ENCODE measurements at places on chromosomes 6 and 20.

- DNase-seq, result no peak
Measured at GRCh38 chr6:62465206-62465605, 179.2 kb upstream of the KHDRBS2 start.

GRCh38 chr6:44034391-44034861 lies 92.8 kb downstream of the MRPL14 start:
- DNase-seq, result no peak

- no peak for DNase-seq
Measured at GRCh38 chr6:35594503-35595186, 81.9 kb upstream of the TULP1 start.

GRCh38 chr6:132063738-132064137 lies 112.6 kb upstream of the CCN2 start:
- no peak for DNase-seq

GRCh38 chr20:34045294-34045693 lies 51.6 kb downstream of the RALY start:
- no peak for DNase-seq

- no peak for DNase-seq
Measured at GRCh38 chr6:137305691-137306090, 86.5 kb upstream of the IFNGR1 start.

GRCh38 chr20:60795651-60796050 lies 456.4 kb upstream of the CDH4 start:
- no peak for DNase-seq

DNA sequence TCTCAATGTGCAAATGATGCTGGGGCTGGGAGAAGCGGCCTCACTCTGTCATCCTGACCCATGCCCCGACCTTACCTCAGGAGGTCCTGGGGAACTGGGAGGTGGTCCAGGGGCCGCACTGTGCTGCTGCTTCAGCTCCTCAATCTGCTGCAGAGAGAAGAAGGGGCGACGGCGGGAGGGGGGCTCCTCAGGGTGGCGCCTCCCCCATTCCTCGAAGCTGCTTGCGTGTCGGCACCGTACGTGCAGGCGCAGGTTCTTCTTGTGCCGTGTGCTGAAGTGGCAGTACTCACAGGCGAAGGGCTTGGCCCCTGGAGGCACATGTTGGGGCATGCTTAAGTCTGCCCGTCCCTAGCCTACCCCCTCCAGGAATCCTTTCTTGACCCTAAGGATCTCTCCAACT lies 12.9 kb downstream of the ZNF335 start:
- DNase-seq, result no peak

GRCh38 chr6:169990095-169991030 lies 238.9 kb downstream of the ERMARD start:
- no peak for DNase-seq

GRCh38 chr6:49430187-49430586 lies 32.9 kb downstream of the MMUT start:
- no peak for DNase-seq

DNA sequence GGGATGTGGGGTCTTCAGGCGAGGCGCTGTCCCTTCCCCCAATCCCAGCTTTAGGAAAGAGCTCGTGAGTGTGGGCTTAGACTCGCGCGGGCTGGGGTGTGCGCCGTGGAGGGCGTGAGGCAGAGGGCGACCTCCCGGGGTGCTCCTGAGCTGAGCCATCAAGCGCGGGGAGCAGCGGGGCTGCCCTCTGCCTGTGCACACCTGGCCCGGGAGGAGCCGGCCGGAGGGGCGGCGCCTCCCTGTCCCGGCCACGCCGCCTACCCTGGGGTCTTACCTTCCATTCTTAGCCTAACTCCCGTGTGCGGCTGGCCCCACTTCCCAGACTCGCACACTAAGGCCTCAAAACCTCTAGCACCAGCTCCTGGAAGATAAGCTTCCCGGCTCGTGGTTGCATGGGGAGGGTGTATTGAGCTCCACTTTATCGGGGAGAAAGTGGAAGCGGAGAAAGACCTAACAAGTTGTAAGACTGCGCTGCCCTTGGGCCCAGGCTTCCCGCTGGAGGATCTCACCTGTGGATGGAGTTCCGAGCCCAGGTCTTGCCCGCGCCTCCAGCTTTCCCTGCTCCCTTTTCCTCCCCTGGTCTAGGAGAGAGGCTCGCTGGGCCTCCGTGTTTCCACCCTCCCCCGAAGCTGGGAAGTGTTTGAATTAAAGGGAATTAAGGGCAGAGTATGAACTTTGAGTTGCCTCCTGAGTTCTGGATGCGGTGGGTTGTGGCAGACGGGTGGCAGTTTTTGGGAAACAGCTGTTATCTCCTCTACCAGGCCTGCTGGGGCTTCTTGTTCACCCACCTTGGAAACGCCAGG lies 1.2 kb downstream of the DNMT3B start:
- no peak for DNase-seq

DNA sequence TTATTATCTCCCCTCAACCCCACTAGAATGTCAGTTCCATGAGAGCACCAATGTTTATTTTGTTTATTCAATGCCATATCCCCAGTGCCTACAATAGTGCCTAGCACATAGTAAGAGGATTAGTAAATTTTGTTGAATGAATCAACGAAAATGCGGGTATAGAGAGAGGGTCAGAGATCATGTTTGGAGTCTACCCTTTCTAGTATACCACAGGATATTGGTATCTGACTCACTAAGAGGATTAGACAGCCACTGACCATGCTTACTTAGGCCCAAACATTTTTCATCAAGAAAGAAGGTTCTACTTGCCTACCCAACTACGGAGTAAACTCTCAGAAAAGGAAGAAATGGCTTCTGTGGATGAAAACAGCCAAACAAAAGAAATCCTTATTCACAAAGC lies 356.8 kb downstream of the BTBD9 start:
- DNase-seq, result no peak

DNA sequence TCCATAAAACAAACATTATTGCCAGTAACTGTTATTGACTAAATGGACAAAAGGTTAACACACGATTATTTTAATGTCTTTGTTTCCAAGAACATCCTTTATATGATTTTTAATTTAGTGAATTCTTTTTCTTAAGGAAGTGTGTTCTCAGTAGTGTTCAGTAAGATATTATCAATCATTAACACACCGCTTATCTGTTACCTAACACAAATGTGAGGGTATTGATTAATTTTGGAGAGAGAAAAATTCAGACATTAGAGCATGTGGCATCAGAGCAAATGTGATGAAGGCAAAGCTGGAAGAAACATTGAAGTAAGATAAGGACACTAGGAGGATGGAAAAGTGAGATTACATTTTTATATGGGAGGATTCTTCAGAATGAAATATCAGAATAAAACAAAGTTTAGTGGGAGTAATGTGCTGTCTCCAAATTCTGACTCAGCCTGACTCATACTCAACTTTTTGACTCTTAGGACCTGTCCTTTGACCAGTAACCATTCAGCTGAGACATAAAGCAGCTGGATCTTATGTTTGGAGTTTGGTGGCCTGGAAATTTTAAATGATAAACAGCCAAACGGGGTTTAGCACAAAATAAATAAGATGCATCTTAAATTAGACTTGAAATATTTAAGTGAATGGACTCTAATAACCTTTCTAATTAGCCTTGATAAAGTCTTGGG lies 348.6 kb downstream of the CD109 start:
- no peak for DNase-seq

All from hippocampal formation (tissue), 2 donors.